ENCODE measurements at places on chromosomes 1 and 21.

- H3K4me1 ChIP-seq = peaks cover 11% of the 10 kb centered on the region
- no peaks in the 10 kb centered on the region for H3K36me3 ChIP-seq
- H3K27ac ChIP-seq = no peak overlapping the region
- no peak for DNase-seq
- H3K4me3 ChIP-seq = no peak overlapping the region
- H3K27me3 ChIP-seq = peaks cover 13% of the 10 kb centered on the region
These were observed 17.3 kb upstream of the PIGM start for GRCh38 chr1:160049101-160049500.

DNA sequence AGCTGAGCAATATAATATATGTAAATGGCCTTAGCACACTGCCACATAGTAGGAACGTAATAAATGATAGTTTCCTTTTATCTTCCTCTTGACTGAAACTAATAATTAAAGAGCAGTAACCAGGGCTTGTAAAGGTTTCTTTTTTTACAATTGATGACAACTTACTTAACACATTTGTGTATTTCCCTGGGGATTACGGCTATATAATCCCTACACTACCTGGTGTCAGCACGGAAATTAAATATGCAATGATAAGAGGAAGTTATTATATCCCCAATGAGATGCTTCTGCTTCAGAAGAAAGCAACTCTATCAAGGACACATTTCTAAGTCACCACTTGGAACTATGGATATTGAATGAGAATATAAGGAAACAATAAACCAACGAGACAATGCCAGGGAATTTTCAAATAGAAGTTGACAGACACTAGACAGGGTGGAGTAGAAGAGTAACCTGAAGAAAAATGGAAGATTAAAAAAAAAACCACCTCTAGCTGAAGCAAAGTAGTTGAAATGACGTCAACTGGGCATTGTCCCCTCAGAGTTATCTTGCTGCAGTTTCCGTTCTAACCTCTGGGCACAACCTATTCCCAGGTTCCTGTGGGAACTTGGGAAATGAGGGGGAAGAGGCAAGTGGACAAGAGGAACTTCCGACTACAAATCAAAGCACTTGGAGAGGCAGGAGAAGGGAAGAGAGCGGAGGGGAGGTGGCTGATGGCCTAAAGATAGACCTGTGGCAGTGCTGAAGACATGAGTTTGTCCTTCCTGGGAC, 66.5 kb downstream of the PLPP3 start:
- H3K36me3 ChIP-seq = peaks cover 5% of the 10 kb centered on the region
- H3K4me1 ChIP-seq = peaks cover 17% of the 10 kb centered on the region
- no peak overlapping the region for H3K27ac ChIP-seq
- no peak for DNase-seq
- H3K4me3 ChIP-seq = no peak overlapping the region

- no peaks in the 10 kb centered on the region for H3K36me3 ChIP-seq
- no peak overlapping the region for H3K4me3 ChIP-seq
- H3K27me3 ChIP-seq = peaks cover 28% of the 10 kb centered on the region
- no peak for DNase-seq
These were observed 6.3 kb upstream of the ATP1B1 start for GRCh38 chr1:169100208-169100607.

GRCh38 chr1:155859234-155859829, at the start of gene SYT11:
Gene SYT11, plus strand, starts transcription at chr1:155859567. Its CDS starts 195 bp downstream, at chr1:155859762.
- H3K4me3 ChIP-seq = peak within 1 kb of the TSS; percentile 89
- H3K27me3 ChIP-seq = peaks cover 4% of the 10 kb centered on the region
- H3K4me1 ChIP-seq = peaks cover 40% of the 10 kb centered on the region
- DNase-seq = peak; percentile 96

DNA sequence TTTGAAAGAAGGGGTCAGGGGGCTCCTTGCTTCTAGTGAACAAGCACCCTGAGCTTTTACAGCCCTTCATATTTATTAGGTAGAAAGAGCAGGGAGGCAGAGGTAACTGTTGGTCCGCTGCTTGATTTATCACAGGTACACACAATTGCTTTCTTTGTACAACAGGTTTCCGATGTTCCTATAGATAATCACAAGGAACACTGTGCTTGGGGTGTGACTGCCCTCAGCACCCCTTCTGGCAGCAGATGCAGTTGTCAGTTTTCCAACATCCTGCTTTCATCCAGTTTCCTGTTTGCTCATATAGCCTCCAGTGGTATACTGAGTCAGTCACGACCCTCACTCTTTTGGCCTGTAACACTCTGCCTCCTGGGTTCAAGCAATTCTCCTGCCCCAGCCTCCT, 40.6 kb downstream of the SCP2 start:
- DNase-seq = no peak
- no peaks in the 10 kb centered on the region for H3K4me1 ChIP-seq
- no peaks in the 10 kb centered on the region for H3K36me3 ChIP-seq
- H3K27ac ChIP-seq = no peak overlapping the region

Data from B cell (primary cell).